NCI-H1092 treated with DMSO at 0.1 percent for 48 hours (cell line): ENCODE measurements at places on chromosomes 7 and 10.

GRCh38 chr10:15433850-15434537, 62.9 kb upstream of the FAM171A1 start:
- DNase-seq = peak; percentile 49

DNA sequence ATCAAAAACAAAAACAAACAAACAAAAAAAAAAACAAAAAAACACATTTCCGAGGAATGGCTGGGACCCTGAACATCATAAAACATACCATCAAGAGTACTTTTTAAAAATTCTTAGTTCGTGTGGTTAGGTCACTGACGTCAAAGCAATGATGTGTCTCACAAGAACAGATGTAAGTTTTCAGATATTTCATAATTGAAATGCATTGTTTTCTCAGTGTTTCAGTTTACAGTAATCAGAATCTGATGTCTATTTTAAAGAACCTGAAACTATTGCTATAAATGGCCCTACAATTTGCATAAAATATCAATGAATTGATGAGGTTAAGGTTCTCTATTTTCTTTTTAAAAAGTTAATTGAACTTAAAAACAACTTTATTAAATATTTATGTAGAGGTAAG, 103.7 kb upstream of the HGF start:
- no peak for DNase-seq

DNA sequence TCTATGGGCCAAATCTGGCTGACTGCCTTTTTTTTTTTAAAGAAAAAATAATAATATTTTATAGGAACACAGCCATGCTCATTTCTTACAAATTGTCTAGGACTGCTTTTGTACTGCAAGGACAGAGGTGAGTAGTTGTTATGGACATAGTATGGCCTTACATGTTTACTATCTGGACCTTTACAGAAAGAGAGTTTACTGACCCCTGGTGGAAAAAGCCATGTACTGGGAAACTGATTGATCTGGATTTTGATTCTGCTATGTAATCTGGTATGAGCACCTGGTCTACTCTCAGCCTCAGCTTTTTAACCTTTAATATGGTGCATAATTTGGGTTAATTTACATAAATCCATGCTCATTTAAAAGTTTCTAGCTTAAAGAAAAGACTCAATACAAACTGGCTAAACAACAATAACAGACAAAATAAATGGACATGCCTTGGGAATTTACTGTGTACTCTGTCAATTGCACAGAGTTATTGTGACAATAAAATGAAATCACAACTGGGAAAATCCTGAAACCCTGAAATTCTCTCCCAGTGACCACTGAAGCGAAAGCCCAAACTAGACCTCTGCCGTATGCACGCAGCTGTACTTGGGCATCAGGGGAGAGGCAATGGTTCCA, 260.7 kb downstream of the BMPER start:
- peak; percentile 40 for DNase-seq

DNA sequence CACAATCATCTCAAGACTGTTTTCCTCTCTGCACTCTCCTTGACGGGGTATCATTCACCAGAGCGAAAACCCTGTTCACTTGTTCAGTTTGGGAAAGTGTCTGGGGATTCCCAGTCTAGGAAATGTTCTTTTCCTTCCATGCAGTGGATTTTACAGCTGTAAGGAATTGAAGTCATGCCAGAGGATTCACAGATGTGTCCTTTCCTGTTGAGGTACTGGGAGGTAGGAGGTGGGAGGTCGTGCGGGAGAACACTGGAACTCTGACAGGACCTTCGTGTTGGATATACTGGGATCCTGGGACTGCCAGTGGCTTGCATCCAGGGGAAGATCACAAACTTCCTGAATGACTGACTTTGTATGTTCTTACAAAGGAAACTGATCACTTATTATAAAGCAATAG, 185.5 kb downstream of the BMPER start:
- DNase-seq = no peak

DNA sequence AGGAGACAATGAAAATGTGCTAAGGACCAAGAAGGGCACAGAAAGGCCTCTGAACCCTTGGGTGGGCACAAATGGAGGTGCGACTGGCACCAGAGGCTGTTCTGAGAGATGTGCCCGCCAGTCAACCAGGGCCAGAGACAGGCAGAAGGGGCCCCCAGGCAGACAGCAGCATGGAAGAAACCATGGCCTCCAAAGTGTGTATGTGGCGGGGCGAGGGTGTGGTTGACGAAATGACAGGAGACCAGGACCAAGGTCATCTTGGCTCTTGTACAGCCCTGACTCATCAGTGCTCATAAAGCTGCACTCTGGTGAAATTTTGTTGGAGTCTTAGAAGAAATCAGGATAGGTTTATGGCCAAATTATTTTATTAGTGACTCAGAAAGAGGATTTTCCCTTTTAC, 4.0 kb upstream of the MRPS24 start:
- DNase-seq = no peak

DNA sequence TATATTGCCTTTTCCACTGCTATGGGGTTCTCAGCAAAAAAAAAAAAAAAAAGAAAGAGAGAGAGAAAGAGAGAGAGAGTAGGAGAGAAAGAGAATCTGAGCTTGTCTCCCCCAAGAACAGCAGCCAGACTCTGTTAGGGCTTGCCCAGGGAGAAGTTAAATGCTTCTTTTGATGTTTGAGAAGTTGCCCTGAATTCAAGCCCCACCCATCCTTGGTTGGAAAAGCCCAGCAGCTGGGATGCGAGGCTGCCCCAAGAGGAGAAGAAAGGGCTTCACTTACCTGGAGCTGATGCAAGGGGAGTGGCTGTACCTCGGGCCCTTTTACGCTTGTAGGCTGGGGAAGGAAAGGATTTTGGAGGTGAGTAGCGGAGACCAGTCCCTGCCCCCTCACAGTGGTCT, 20.9 kb upstream of the MGMT start:
- DNase-seq = no peak

- no peak for DNase-seq
Measured at GRCh38 chr7:33649476-33650441, 255.6 kb upstream of the BMPER start.

- DNase-seq = no peak
Measured at GRCh38 chr7:85324145-85324799, 137.4 kb upstream of the SEMA3D start.

- no peak for DNase-seq
Measured at GRCh38 chr7:771234-772004, 44.3 kb upstream of the PRKAR1B start.

- DNase-seq = no peak
Measured at GRCh38 chr10:79342811-79343561, 4.3 kb upstream of the PPIF start.

DNA sequence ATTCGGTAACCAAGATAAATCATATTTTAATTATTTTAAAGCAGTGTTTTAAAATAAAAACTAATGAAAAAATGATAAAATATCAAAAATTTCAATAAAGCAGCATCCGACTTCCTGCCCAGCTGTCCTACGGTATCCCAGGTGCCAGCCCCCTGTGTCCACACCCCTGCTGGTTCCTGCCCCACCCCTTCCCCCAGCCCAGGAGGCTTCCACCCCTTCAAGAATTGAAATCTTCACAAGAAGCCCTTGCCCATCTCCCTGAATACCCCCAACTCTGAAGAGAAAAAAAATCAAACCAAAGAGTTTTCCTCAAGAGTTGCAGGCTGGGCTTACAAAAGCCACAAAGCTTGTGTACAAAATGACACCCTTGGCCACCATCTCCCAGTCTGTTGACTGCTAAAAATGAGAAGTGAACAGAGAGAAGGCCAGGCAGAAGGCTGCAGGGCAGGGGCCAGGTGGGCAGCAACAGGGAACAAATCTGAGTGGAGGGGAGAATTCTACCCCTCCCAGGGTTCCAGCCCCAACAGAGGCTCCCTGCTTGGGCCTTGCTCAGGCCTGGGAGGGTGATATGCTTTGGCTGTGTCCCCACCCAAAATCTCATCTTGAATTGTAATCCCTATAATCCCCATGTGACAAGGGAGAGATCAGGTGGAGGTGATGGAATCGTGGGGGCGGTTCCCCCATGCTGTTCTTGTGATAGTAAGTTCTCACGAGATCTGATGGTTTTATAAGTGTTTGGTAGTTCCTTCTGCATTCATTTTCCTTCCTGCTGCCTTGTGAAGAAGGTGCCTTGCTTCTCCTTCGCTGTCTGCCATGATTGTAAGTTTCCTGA, 14.5 kb downstream of the GPRIN2 start:
- DNase-seq = no peak

DNA sequence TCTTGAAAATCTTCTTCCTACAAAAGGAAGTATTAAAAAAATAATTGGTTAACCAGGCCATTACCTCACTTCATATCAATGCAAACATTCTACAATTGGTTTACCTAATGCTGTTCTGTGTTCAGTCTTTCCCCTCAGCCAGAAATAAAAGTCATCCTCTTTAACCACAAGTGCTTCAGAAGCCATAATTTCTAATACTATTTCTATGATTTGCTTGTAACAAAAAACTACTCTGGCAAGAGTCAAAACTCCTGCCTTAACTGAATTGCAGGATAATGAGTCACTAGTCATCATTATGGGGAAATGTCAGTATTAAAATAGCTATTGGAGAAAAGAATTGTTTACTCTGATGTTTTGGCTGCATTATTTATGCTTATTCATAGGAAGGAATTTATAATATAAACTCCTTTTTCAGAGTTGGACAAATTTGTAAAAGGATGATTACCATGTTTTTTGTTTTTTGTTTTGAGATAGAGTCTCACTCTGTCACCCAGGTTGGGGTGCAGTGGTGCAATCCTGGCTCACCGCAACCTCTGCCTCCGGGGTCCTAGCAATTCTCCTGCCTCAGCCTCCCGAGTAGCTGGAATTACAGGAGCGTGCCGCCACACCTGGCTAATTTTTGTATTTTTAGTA, 55.5 kb upstream of the ODAD2 start:
- no peak for DNase-seq

DNA sequence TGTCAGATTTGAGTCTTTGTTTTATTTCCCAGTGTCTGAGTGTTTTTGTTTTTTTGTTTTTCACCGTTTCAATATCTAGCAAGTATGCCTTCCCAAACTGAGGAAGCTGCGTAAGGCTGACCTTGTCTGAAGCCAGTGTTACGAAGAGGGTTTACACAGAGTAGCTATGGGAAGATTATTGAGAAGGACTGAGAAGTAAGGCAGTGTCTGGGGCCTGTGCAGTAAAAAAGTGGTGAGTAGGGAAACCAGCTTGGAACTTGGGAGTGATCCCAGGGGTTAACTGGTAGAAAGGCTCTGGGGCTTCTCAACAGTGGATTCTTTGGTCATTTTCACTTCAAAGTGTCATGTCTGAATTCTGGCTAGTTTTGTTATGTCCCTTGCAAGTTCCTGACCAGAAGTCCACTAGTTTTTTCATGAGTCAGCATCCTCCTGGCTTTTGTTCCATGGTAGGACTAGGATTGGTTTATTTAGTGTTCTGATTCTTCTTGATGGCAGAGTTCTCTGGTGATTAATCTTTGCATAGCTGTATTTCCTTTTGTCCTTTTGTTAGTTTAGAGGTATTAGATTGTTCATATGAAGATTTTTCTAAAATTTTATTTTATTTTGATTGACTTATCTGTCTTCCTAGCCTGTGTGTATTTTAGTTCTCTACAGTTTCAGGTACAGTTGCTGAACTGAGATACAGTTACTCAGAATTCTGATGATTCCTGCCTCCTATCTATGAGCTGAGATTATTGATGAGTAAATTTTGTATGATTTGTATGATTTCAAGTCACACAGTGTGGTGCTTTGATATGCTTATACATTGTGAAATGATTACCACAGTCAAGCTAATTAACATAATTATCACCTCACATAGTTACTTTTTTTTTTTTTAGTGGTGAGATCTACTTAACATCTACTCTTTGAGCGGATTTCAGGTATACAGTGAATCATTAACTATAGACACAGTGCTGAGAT, 19.0 kb downstream of the GARS1 start:
- no peak for DNase-seq

GRCh38 chr10:49614242-49615198, 683 bp downstream of the CHAT start:
- DNase-seq = no peak

- peak; percentile 83 for DNase-seq
Measured at GRCh38 chr7:143008007-143008901, 18.7 kb downstream of the OR9A2 start.

- DNase-seq = no peak
Measured at GRCh38 chr10:124508907-124509454, 47.4 kb downstream of the LHPP start.

DNA sequence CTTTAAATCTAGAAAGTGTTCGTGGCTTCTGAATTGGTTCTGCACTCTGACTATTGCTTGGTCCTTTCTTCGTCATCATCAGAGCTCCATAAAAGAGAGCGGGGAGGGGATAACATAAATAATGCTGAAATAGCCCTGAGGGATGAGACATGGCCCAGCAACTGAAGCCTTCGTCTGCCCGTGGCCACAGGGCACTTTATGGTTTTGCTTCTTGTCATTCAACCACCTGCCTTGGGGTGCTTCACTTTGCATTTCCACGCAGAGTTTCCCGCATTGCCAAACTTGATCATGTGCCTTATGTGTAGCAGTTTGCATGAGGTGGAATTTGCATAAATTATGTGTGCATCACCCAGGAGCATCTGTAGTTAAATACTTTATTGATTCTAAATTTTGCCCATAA, 15.9 kb downstream of the GSTO2 start:
- DNase-seq = no peak

DNA sequence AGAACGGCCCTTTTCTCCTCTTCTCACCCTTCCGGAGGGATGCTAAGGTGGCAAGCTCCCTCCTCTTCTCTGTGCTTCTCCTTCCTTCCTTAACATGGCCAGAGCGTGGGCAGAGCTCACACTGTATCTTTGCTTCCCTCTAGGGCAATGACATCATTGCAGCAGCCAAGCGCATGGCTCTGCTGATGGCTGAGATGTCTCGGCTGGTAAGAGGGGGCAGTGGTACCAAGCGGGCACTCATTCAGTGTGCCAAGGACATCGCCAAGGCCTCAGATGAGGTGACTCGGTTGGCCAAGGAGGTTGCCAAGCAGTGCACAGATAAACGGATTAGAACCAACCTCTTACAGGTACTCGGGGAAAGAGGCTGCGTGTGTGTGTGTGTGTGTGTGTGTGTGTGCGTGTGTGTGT, 36.6 kb downstream of the AP3M1 start:
- DNase-seq = no peak

DNA sequence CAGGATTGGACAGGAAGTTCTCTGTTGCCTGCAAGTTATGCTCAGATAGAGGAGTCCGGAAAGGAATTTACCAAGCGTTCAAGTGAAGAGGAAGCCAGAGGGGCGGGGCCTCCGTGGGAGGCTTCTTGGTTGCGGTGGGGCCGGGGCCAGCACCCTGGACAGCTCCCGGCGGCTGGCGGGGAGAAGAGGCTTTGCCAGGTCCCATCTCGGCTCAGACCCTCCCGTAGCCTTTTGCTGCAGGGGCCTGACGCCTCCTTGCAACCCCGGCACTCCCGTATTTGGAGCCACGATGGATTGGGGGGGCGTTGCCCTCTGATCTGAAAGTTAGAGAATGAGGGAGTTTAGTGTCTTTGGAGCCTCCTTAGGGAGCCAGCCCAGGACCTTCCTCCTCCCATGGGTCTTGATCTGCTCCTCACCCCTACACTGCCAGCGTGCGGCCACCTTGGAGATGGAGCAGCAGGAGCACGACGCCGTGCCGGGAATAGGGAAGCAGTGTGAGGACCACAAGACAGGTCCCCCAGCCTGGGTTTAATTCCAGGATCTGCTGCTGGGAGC, 3.1 kb upstream of the SLC18A3 start:
- no peak for DNase-seq

- DNase-seq = no peak
Measured at GRCh38 chr10:73554721-73555120, 36.4 kb downstream of the USP54 start.

- peak; percentile 87 for DNase-seq
Measured at GRCh38 chr7:7424151-7424873, 111.4 kb downstream of the COL28A1 start.

GRCh38 chr7:111486472-111487142, 75.7 kb downstream of the IMMP2L start:
- DNase-seq = peak; percentile 74
